ENCODE measurements at places on chromosomes 6 and 20. TPM values are rescaled to one million over a fixed set of nuclear protein-coding genes. Genes with fewer than 3 reads are reported as not detected.

BEND6 gene
- polyA plus RNA-seq: 0.32 TPM

COL9A1 gene
- polyA plus RNA-seq: 8.6 TPM

IL20RA gene
- 35.8 TPM for polyA plus RNA-seq

PLCB4 gene
- polyA plus RNA-seq: 5.4 TPM

TSBP1 gene
- not detected for polyA plus RNA-seq

RSPH4A gene
- polyA plus RNA-seq: 0.45 TPM

ADGRB3 gene
- 0.94 TPM for polyA plus RNA-seq

PERP gene
- 0.54 TPM for polyA plus RNA-seq

SNRPB2 gene
- 72.4 TPM for polyA plus RNA-seq

C6orf58 gene
- polyA plus RNA-seq: 0.92 TPM

SAPCD1 gene
- polyA plus RNA-seq: not detected

TUBB2B gene
- 44.2 TPM for polyA plus RNA-seq

PACRG gene
- 1.5 TPM for polyA plus RNA-seq

ATP9A gene
- 92.7 TPM for polyA plus RNA-seq

PKIG gene
- 59.4 TPM for polyA plus RNA-seq

KHDC1 gene
- 4.4 TPM for polyA plus RNA-seq

SMPDL3A gene
- 9.7 TPM for polyA plus RNA-seq

PBOV1 gene
- polyA plus RNA-seq: 0.07 TPM

CALHM4 gene
- polyA plus RNA-seq: not detected

ECT2L gene
- 0.14 TPM for polyA plus RNA-seq

SLC2A10 gene
- polyA plus RNA-seq: 17.2 TPM

PTPRK gene
- 22.6 TPM for polyA plus RNA-seq

PTP4A1 gene
- 31.3 TPM for polyA plus RNA-seq

RBBP8NL gene
- 0.20 TPM for polyA plus RNA-seq

SAYSD1 gene
- 10.8 TPM for polyA plus RNA-seq

EYS gene
- polyA plus RNA-seq: 0.45 TPM

DOK5 gene
- 31.8 TPM for polyA plus RNA-seq

ABHD16B gene
- polyA plus RNA-seq: not detected

SIRPD gene
- not detected for polyA plus RNA-seq

MLIP gene
- polyA plus RNA-seq: not detected

JPH2 gene
- 76.6 TPM for polyA plus RNA-seq

SNPH gene
- polyA plus RNA-seq: not detected

TFAP2D gene
- polyA plus RNA-seq: not detected

GLP1R gene
- 0.36 TPM for polyA plus RNA-seq
